ENCODE measurements at places on chromosomes 11 and 22.

GRCh38 chr11:108593214-108593922, at the start of gene EXPH5:
Gene EXPH5, minus strand, starts transcription at chr11:108593768. Its CDS starts 232 bp downstream, at chr11:108593536.
- peak; percentile 53 for DNase-seq

DNA sequence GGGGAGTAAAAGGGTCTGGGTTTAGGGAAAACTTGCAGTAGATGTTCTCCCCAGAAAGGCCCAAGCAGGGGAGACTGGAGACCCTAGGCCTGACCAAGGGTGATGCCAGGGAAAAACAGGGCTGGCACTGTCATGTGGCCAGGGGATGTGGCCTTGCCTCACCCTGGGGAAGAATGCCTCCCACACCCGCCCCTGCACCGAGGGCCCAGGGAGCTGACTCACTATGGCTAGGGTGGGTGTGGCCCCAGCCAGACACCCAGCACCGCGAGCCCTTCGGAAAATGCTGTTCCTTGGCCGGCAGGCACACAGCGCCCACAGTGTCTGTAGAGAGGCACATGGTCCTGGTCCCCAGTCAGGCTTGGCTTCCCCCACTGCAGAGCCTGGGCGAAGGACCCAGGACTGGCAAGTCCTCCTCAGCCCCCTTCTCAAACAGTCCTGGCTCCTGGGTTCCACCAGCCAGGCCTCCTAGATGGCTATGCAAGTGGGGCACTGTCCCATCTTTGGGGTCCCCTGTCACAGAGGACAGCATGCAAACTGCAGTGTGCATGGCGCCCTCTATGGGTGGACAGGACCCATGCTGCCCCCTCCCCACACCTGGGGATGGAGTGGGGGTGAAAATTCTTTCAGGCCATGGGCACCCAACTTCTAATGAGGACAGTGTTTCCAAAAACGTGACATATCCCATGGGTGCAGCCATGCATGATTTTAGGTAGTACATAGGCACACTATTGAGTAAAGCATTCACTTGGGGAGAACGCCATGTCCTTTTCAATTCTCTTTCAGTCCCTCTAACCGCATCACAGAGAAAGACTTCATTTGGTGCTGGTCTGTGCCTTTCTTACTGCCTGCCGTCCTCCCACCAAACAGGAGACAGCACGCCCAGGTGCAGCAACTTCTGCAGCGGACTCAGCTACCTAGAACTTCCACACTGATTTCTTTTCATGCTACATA, 15.2 kb downstream of the TMPRSS5 start:
- peak; percentile 68 for DNase-seq

- no peak for DNase-seq
These were observed 10.3 kb downstream of the CD5 start for GRCh38 chr11:61112575-61112974.

DNA sequence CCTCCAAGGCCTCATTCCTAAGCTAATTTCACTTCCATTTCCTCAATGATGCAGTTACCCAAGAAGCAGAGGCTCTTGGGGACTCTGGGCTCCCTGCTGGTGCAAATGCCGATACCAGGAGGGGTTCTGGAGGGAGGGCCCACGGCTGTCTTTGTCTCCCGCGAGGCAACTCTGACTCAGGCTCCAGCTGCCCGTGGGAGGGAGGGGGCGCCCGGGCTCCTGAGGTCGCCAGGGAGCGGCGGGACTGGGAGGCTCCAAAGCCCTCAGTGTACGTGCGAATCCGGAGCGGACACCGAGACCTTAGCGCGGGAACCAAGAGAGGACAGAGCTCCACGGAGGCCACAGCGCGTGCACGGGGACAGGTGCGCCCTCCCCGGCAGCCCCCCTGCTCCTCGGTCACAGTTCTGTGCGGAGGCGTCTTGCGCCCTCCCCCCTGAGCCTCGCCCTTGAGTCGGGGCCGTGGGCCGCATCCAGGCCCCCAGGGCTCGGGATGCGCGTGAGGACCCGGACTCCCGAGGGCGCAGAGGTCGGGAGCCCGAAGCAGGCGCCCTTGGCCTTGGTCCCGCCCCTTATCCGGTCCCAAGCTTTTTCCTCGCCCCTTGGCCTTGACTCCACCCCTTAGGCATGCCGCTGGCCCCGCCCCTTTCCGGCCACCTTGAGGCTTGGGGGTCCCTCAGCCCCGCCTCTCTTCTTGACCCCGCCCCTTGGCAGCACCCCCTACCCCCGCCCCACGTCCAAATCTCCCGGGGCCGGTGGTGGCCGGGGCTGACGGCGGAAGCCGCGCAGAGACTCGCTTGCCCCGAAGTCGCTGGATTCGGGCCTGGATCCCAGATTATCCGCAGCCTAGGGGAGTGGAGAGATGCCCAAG, 4.7 kb upstream of the SHISA8 start:
- DNase-seq, result no peak

DNA sequence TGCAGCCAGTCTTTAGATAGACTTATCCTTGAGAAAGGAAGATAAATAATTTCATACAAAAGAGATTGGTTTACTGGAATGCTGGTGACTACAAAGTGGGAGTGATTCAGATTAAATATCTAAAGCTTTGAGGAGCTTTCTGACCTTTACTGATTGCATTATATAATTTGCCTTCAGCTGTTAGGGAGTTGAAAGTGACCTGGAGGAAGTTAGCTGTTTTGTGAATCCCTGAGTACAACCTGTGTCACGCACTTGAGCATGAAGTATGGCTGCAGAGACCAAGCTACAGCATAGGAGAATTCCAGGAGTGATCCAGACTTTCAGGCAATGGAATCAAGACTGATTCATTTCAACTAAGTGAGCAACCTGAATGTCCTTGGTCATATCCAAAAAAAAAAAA, 1848.3 kb upstream of the RAG2 start:
- no peak for DNase-seq

- no peak for DNase-seq
These were observed 52.3 kb upstream of the FDX1 start for GRCh38 chr11:110377434-110377833.

- no peak for DNase-seq
These were observed 74.8 kb upstream of the BLID start for GRCh38 chr11:122190768-122191167.

DNA sequence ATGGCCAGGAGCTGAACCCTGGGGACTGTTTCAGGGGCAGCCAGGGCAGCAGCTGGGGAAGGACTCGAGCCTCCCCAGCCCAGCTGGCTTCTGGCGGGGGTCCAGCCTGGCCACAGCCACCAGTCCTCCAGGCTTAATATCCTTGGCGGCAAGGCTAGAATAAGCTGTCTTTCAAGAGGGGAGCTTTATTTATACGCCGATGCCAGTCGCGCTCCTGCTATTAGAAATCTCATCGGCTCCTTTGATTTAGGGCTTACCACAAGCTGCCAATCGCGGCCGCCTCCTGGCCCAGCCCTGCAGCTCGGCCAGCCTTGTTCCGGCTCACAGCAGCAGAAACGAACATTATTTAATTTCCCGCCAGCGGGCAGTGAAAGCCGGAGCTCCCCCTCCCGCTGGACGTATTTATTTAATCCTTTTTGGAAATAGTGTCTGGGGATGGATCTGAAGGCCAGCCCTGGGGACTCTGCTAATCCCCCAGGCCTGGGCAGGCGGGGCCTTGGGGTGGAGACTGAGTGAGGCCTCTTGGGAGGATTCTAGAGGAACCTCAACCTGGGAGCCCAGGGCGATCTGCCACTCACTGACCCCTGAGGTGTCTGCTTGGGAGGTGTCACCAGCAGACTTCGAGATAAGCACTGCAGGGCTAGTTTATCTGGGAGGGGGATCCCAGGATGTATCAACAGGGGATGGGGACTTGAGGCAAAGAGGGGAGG, 363.1 kb downstream of the MN1 start:
- no peak for DNase-seq

DNA sequence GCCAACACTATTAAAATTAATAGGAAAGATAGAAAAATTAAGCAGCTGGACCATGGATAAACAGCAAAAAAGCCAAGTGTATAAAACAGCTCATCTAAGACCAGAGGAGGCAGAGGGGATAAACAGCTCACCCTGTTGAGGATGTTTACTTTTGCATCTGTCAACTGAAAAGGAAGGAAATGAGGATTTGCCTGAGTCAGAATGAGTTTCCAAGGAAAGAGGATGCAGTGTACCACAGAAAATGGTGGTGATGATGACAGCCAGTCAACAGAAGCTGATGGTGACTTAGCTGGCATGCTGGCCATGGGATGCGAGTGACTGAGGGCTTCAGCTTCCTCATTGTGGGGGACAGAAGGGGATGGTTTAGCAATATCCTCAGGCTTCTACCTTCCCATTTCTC, 183.5 kb downstream of the KIRREL3 start:
- no peak for DNase-seq

- no peak for DNase-seq
These were observed 1.0 kb upstream of the RELA start for GRCh38 chr11:65663639-65664200.

GRCh38 chr22:48039326-48039725, 1276.9 kb downstream of the TBC1D22A start:
- DNase-seq, result no peak

DNA sequence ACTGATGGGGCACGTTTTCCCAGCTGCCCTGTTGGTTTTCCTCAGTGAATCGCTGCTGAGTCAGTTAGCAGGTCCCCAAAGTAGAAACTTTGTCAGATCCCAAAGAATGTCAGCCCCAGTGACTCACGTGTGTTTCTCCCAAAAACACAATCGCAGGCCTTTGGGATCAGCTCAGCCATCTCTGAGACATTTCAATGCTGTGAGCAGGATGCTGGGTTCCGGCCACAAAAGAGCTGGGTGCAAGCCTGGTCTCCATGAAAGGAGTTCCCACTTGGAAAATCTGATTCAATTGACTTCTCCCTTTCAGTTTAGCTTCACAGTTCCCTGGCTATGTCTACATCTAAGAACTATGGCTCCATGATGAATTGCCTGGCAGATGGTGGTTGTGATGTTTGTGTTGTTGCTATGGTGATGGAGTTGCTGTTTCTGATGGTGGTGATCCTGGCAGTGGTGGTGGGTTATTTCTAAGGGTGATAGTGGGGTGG, 28.0 kb downstream of the MYEOV start:
- peak; percentile 97 for DNase-seq

DNA sequence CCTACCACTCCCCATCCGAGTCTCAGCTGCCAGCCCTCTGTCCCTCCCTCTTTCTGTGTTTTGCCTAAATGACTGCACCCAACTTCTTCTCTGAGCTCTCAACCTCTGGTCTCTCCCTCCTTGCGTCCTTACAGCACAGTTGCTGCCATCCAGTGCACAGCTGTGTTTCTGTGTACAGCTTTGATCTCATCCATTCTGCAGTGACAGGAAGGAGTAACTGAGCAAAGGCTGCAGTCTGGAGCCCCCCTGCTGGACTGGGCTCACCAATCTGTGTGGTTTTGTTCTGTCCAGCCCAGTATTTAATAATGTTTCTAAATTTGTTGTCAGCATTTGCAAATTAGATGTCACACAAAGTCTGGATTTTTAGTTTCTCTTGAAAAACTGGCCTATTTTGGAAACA, 43.8 kb downstream of the PRR5L start:
- DNase-seq, result no peak

GRCh38 chr11:125931116-125931515, 14.7 kb upstream of the VSIG10L2 start:
- no peak for DNase-seq

GRCh38 chr11:43547430-43547831, 133.1 kb upstream of the HSD17B12 start:
- no peak for DNase-seq

GRCh38 chr11:98183034-98183433, 837.7 kb upstream of the CNTN5 start:
- DNase-seq, result no peak

DNA sequence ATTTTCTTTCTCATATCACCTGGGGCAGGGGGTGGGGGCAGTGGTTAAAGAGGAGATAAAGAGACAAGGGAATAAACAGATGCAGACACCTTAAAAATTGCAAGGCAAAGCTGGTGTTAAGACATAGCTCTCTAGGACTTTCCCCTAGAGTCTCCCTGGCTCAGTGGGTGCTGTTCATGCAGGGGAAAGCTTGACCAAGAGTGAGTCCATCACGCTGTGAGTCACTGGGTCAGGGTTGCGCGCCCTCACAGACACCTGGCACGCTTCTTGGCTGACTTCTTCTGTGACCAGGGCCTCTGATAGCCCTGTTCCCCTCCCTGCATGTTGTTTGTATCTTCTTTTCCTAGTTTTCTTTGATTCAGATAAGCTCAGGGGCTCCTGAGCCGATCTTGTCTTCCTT, 31.9 kb downstream of the COMMD9 start:
- no peak for DNase-seq

DNA sequence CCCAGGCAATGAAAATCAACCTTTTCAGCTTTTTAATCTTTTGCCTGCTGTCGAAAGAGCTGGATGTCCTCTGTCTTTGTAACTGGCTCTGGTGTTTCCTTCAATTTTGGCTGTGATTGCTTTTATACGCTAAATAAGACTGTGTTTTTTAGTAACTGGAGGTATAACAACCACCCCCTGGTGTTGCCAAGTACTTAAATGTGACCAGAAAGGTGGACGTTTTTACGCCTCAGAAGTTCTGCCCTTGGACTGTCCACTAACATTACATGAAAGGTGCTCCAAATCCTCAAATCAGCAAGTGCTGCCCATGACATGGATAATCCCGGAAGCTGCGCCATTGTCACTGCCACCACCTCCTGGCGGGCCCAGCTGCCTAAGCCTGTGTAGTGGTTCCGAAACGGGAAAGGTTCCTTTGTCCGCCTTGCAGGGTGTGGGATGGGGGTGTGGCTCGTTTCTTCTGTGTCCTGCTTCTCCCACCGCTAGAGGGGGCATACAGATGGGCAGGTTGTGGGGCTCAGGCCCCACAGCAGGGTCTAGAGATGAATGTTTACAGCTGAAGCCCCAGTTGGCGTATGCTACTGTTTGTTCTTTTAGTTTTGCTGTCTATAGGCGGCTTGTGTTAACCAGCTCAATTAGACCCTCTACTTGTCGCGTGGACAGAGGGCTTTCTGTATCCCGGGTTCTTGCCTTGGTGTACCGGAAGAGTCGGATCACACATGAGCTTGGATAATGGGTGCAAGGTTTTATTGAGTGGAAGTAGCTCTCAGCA, 82.2 kb upstream of the SEPTIN5 start:
- DNase-seq, result no peak

DNA sequence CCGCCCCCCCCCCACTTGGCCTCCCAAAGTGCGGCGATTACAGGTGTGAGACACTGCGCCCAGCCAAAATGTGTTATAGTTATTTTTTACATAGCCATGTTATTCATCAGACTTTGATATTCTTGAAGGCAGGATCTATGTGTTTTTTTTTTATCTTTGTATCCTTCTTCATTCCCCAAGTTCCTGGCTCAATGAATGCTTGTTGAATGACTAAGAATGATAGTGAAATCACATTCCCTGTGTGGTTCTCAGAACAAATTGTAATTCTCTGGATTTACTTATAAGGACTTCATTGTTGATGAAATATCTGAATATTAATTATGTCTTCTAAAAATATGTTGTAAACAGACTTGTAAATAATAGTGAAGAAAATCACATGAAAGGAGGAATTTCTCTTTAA, 33.5 kb downstream of the MMP7 start:
- DNase-seq, result no peak
